Stimulated activated CD4-positive, alpha-beta T cell treated with anti-CD3 and anti-CD28 coated beads, Interleukin-4, amount 100 ng/mL, for 1 hour (primary cell): ENCODE measurements at places on chromosomes 1 and 21.

GRCh38 chr1:183514235-183514634, 41.9 kb downstream of the SMG7 start:
- no peak for DNase-seq

- no peak for DNase-seq
Measured at GRCh38 chr1:34356853-34357252, 180.1 kb downstream of the C1orf94 start.

GRCh38 chr1:183178545-183178944, 7.5 kb upstream of the LAMC2 start:
- no peak for DNase-seq

DNA sequence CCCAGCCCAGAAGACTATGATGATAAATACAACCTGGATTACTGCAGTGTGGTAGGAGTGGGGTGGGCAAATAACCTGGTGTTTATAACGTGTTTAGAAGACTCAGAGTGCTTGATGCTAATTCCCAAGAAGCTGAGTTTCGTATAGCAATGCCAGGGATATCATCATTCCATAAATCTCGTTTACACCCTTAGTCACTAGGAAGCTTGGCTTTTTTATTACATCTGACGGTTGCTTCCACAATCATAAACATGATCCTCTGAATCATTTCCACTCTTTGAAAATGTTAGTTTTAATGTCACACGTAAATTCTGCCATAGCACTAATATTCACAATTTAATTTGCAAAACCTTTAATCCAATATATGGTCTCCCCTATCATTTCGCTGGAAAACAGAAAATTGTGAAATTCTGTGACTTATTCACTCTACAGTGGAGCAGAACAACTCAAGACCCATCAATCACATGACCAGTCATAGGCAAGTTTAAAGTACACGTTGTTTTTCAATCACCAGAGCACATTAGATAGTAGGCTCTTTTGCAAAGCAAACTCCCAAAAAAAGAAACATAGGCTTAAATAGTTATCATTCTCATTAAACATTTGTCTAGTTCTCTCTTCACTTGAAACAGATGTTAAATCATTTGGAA, 321.0 kb downstream of the LTN1 start:
- no peak for DNase-seq

GRCh38 chr1:57819893-57820292, 396.0 kb upstream of the DAB1 start:
- no peak for DNase-seq

- no peak for DNase-seq
Measured at GRCh38 chr1:33175865-33176264, 6.0 kb downstream of the TRIM62 start.

GRCh38 chr1:30535595-30536325, 187.6 kb downstream of the MATN1 start:
- DNase-seq = no peak

DNA sequence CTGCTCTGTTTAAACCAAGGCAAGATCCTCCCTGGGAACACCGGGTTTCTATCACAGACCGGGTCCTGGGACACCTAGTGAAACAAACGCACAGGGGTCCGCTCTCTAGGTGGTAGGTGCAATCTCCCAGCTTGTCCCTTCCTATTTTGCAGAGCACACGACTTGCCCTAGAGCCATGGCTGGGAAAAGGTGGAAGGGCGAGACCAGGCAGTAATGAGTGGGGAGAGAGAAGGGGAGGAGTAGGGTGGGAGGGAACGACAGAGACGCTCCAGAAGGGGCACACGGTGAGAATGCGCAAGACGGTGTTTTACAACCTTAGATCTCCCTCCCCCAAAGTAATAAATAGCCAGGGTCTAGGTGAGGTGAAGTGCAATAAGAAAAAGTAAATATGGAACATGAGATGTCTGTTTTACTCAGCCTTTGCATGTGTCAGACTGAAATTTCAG, 9.3 kb upstream of the ARHGAP29 start:
- no peak for DNase-seq

- DNase-seq = no peak
Measured at GRCh38 chr1:94863297-94863911, 43.2 kb downstream of the SLC44A3 start.

DNA sequence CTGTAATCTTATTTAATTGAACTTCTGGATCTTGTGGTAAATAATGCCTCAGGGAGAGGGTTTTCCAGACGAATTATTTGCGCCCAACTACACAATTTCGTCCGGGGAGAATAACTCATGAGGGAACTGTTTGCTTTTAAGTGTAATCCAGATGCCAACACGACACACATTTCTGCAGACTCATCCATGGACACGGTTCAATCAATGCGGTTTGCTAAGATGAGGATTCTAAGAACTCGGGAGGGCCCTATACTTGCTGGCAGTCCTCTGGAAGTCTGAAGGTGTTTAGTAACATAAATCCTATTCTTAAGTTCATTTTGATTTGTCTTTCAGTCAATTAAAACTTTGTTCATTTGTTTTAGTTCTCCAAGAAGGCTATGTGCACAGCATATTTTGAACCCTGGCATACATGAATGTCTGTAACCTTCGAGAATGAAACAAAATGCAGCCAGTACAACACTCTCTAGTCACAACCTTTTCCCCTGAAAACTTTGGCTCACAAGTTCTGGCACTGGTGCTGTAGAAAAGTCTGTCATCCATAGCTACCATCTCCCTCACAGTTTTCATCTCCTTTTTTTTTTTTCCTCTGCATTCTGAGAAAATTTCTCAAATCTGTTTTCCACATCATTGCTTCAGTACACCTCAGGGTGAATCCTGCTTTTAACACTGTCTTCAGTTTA, 38.8 kb downstream of the DIPK1A start:
- no peak for DNase-seq

DNA sequence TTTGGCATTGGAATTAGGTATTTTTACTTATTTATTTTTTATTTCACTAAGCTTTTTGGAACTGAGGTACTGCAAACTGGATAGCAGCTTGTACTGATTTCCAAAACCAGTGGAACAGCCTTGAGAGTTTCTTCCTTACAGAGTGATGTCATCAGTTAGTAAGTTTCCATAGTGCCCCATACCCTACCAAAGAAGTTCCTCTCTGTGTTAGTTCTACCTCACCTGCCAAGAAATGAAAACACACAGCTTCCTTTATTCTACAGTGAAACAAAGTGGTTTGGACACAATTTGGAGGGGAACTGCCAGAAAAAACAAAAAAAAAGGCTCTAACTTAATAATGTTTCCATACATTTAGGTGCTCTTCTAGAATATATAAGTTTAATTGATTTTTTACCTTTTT, 430.9 kb upstream of the ADGRL2 start:
- DNase-seq = no peak

DNA sequence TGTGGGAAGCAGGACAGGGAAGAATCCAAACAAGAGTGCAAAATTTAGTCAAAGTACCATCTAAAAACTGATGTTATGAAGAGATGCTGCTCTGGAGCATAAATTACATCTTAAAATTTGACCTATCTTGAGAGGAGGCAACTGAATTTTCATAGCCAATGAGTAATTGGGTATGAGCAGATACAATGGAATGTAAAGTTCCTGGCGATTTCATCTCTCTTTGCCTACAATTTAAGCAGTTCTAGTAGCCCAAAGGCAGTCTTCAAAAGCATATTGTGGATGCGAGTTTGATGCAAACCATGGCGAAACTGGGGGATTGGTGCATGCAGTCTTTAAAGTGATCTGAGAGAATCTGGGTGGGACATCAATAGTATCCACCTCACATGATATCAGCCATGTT, 1265.9 kb downstream of the BRINP3 start:
- no peak for DNase-seq

- peak; percentile 100 for DNase-seq
Measured at GRCh38 chr1:84690397-84691121, at the start of gene SSX2IP. SSX2IP (minus strand) TSS chr1:84690461; CDS start chr1:84671219, 19,242 bp downstream.

DNA sequence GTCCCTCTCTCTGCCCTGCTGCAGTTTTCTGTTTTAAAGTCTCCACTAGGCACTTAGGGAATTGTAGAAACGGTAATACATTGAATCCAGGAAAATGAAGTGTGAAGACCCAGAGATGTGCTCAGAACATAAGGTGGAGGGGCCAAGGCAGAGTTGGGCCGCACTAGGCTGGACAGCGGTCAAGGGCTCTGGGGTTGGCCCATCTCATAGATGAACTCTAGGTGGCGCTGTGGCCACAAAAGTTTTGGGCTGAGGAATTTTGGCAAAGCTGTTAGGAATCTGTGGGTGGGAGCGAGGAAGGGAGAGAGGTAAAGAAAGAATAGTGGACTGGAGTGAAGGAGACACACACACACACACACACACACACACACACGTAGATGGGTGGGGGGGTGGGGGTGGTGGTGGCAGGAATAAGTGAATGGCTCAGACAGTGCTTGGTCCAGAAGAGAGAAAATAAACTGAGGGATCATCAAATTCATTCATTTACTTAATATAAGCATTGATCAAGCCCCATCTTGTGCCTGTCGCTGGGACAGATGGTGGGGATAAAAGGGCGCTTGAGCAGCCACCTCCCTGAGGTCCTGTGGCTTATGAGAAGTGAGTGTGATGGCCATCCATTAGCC, 258.5 kb downstream of the TRABD2B start:
- DNase-seq = no peak

DNA sequence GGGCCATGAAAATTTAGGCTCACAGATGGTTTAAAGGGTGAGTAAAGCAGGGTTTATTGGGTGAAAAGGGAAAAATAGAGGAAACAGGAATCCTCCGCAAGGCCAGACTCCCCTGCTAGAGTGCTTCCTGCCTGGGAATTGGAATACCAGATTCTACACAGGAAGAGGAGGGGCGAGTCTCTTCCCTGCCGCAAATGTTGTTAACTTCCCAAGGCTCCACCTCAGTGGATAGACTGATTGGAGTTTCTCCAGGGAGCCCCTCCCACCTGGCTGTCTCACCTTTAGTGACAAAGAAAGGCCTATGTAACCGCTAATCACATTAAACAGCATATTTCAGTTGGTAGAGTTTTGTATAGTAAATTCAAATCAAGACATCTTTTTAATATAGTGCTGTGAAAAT, 1450.1 kb downstream of the KCNT2 start:
- no peak for DNase-seq

GRCh38 chr1:208393826-208394225, 149.6 kb upstream of the PLXNA2 start:
- no peak for DNase-seq

DNA sequence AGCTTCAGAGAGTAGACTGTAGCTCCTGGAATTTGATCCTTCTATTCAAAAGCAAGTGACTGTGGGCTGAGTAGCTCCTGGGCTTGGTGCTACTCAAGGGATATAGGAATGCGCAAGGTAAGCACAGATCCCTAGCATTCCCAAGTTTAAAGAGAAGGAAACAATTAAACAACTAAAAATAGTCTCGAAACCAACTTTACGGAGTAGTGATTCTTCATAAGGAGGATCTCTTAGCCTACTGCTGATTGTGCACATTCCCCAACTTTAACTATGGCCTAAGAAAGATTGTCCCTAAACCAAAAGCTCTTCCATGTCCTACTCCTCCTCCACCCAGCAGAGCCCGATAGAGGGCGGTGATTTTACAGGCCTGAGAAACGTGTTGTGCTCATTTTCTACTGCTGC, 226.5 kb upstream of the CAMK1G start:
- no peak for DNase-seq

- no peak for DNase-seq
Measured at GRCh38 chr21:37833301-37833700, 83.0 kb downstream of the KCNJ6 start.

GRCh38 chr1:93623436-93623835, 58.2 kb downstream of the BCAR3 start:
- no peak for DNase-seq

DNA sequence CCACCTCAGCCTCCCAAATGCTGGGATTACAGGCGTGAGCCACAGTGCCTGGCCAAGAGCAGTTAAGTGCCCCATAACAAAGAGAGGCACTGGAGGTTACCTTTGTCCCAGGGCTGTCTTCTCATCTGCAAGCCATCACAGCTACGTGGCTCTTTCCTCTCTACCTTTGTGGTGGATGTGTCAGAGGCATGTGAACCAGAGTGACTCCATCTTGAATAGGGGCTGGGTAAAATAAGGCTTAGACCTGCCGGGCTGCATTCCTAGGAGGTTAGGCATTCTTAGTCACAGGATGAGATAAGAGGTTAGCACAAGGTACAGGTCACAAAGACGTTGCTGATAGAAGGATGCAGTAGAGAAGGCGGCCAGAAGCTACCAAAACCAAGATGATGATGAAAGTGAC, 59.4 kb upstream of the POU2F1 start:
- no peak for DNase-seq

DNA sequence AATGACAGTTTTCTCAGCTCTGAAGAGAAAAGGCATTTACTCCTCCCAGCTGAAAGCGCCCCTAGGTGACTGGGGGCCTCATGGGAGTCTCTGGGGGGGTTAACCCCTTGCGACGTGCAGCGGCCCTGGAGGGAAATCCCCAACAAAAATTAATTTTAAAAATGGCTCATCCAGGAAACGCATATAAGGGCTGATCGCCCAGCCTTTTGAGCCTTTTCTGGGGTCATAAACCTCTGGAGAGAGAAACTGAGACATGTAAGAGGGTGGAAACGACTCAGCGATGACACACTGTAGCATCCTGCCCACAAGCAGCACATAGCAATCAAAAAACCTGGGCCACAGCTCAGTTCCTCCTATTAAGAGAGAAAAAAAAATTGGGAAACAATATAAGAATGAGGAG, 20.4 kb upstream of the HPDL start:
- peak; percentile 34 for DNase-seq

DNA sequence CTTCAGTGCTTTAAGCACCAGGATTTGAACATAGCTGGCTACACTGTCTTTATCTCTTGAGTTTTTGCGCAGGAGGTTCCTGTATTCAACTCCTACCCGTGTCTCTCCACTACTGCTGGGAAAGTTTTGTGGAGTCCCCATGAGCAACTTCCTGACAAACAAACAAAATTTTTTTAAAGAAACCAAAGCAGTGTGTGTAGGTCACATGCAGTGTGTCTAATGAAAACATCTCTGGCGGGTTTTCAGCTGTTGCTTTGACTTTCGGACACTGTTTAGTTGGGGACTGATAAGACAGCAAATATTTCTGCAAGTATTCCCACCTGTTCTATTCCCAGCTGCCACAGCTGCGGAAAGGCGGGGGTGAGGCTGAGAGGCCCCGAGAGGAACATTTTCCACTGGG, 2.0 kb downstream of the PSEN2 start:
- no peak for DNase-seq

DNA sequence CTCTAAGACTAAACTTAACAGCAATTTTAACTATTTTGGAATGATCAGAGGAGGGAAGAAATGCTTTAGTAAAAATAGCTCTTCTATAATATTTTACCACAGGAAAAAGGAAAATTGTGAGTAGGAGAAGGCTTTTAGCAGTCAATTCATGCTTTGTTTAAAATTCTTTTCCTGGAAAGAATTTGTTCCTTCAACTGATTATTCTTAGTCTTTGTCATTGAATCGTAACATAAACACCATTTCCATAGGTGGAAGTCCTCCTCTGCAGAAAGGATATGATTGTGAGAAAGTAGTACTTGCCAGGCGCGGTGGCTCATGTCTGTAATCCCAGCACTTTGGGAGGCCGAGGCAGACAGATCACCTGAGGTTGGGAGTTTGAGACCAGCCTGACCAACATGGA, 11.9 kb upstream of the ACTA1 start:
- no peak for DNase-seq

- DNase-seq = no peak
Measured at GRCh38 chr21:19461481-19462205, 1058.1 kb upstream of the TMPRSS15 start.
